ENCODE measurements at places on chromosomes 16 and 17. TPM values are rescaled to one million over a fixed set of nuclear protein-coding genes. Genes with fewer than 3 reads are reported as not detected.

The KRT15 gene
- total RNA-seq, result 20.0 TPM

The CCDC78 gene
- total RNA-seq, result 0.37 TPM

- H3K4me1 ChIP-seq, result no peaks in the 10 kb centered on the region
- H3K27me3 ChIP-seq, result no peaks in the 10 kb centered on the region
- no peak for DNase-seq
- H3K36me3 ChIP-seq, result no peaks in the 10 kb centered on the region
Observed at GRCh38 chr16:54069601-54070239, 216.9 kb downstream of the IRX3 start.

The SPAG5 gene
- 81.8 TPM for total RNA-seq

GRCh38 chr17:73645050-73645871 is 1.0 kb upstream of the SDK2 start:
- H3K27me3 ChIP-seq, result peaks cover 31% of the 10 kb centered on the region
- DNase-seq, result no peak
- H3K4me1 ChIP-seq, result peaks cover 14% of the 10 kb centered on the region
- H3K27ac ChIP-seq, result no peak overlapping the region

The GLG1 gene
- 96.9 TPM for total RNA-seq

All from colonic mucosa (tissue), 4 donors.